ENCODE measurements at places on chromosomes 7 and 10. TPM values are rescaled to one million over a fixed set of nuclear protein-coding genes. Genes with fewer than 3 reads are reported as not detected.

Gene TMEM229A
- total RNA-seq: not detected

Gene NAT16
- not detected for total RNA-seq

GRCh38 chr10:96292971-96293920 lies 11.0 kb upstream of the DNTT start:
- H3K27me3 ChIP-seq: no peaks in the 10 kb centered on the region
- no peak overlapping the region for H3K27ac ChIP-seq
- no peak overlapping the region for H3K4me3 ChIP-seq
- H3K4me1 ChIP-seq: peaks cover 1% of the 10 kb centered on the region

Gene PTF1A
- total RNA-seq: not detected

DNA sequence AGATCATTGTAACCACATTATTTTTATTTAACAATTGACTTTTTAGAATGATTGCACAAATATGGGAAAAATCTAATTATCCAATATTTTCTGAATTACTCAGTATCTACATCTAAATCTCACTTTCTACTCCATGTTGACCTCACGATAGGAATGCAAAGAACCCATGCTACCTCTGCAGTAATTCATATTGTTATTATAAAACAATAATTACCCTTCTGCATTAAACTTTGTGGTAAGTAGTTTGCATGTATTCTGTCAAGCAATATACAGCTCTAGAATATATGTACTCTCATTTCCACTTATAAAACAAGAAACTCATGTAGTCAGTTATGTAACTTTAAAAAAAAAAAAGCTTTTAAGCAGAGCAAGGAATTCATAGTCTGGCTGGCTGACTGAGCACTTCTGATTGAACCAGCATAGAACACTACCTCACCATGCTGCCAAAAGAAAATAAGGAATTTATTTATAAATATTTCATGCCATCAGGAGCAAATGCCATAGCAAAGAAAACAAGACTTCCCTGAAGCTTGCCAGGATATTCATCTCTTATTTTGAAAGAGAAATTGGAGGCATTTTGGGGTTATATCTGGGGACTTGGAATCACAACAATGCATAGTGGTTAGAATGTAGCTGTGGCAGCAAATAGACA lies 895.7 kb downstream of the XPNPEP1 start:
- no peaks in the 10 kb centered on the region for H3K36me3 ChIP-seq
- no peak for DNase-seq
- H3K27me3 ChIP-seq: no peaks in the 10 kb centered on the region
- no peak overlapping the region for H3K4me3 ChIP-seq
- H3K4me1 ChIP-seq: peaks cover 4% of the 10 kb centered on the region
- H3K27ac ChIP-seq: no peak overlapping the region

Gene UTF1
- not detected for total RNA-seq

Gene PTPRE
- total RNA-seq: 9.6 TPM

Gene TMEM176A
- total RNA-seq: 34.1 TPM

Gene SHH
- total RNA-seq: not detected

Gene CALHM3
- not detected for total RNA-seq

GRCh38 chr7:42065942-42066341 lies 171.1 kb downstream of the GLI3 start:
- no peaks in the 10 kb centered on the region for H3K36me3 ChIP-seq
- no peak for DNase-seq

Gene PAX4
- total RNA-seq: not detected
